Sciatic nerve (tissue), 2 donors: ENCODE measurements at places on chromosomes 3 and 15. TPM values are rescaled to one million over a fixed set of nuclear protein-coding genes. Genes with fewer than 3 reads are reported as not detected.

The RBP2 gene
- total RNA-seq, result not detected

The TRH gene
- not detected for total RNA-seq

The CNTN4 gene
- 80.0 TPM for total RNA-seq

The DGKG gene
- total RNA-seq, result 2.1 TPM

The GADL1 gene
- 0.27 TPM for total RNA-seq

The GP5 gene
- total RNA-seq, result 0.09 TPM

The GOLGA8J gene
- total RNA-seq, result 0.89 TPM

The C3orf70 gene
- total RNA-seq, result 12.9 TPM

The ZNF774 gene
- 5.1 TPM for total RNA-seq

The ZBTB20 gene
- 145 TPM for total RNA-seq

The PLSCR5 gene
- not detected for total RNA-seq

The CHRM5 gene
- 0.18 TPM for total RNA-seq
